ENCODE measurements at places on chromosomes 1 and 21.

DNA sequence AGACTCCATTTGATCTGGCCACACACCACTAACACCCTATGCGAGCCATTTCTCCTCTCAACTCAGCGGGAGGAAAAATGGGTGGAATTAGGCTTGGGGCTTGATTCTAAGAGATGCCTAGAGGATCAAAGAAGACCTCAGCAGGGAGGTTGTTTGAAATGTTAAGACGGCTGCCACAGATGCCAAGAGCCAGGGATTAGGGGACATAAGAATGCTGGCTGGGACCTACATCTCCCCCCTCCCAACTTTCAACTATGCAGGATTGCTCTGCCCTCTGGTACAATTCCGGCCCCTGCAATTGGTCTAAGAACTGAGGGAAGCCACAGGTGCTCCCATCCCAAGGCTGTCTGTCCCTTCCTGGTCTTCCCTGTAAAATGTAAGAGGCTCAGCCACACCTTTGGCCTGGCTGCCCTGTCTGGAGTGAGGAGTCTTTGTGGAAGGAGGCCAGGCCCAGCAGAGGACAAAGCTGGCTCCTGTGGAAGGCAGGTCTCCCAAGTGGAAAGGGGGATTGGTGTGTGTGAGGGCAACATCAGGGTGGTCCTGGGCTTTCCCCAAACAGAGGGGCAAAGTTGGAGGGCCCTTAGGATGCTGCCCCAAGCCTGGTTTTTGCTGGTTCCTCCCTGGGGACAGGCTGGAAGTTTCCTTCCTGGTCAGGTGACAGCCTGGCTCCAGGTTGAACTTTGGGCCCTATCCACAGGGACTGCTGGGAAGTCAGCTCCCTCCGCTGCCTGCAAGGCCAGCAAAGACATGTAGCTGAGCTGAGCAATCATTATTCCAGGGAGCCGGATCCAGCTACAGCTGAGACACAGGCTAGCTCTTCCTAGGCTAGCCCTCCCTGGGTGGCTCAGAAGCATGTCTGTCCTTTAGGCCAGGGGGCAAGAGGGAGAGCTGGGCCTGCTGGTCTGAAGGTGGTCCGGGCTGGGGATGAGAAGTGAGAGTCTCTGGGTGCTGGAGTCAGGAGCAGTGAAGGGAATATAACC, 34.5 kb upstream of the SYNC start:
- no peak for DNase-seq

GRCh38 chr1:42658877-42659337, 684 bp downstream of the PPIH start:
- no peak for DNase-seq

GRCh38 chr1:87167157-87167789, 161.4 kb upstream of the LMO4 start:
- DNase-seq = no peak

GRCh38 chr1:167555971-167556714, 2.6 kb upstream of the CREG1 start:
- peak; percentile 65 for DNase-seq

- peak; percentile 30 for DNase-seq
Observed at GRCh38 chr1:116373431-116374352, 648 bp downstream of the ATP1A1 start.

- no peak for DNase-seq
Observed at GRCh38 chr21:42265231-42265812, 46.4 kb downstream of the ABCG1 start.

GRCh38 chr1:237149857-237150256, 107.9 kb downstream of the RYR2 start:
- DNase-seq = no peak

GRCh38 chr21:46110499-46111192, 12.7 kb downstream of the COL6A2 start:
- DNase-seq = no peak

GRCh38 chr1:64173336-64173940, 30.0 kb upstream of the UBE2U start:
- no peak for DNase-seq

GRCh38 chr1:12636098-12636950, 7.6 kb upstream of the AADACL4 start:
- no peak for DNase-seq

GRCh38 chr1:32071758-32072621, 749 bp upstream of the TMEM39B start:
- no peak for DNase-seq

GRCh38 chr21:16535626-16536025, 805.8 kb downstream of the USP25 start:
- DNase-seq = no peak

GRCh38 chr1:87402241-87403002, 73.7 kb downstream of the LMO4 start:
- DNase-seq = no peak

DNA sequence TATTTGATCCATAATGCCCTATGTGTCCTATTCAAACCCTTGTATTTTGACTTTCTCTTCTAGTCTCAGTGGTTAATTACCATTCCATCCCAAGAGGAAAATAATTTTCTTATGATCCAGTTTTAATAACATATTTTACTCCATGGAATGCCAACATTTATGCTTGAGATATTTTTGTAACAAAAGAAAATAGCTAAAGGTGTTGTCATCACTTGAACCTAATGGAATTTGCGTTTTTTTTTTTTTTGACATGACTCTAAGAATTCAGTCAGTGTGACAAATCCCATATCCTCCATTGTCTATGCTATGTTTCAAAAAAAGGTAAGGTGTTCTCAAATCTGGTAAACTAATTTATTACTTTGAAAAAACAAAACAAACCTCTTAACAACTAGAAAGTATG, 324.1 kb upstream of the ADAMTS5 start:
- DNase-seq = no peak

DNA sequence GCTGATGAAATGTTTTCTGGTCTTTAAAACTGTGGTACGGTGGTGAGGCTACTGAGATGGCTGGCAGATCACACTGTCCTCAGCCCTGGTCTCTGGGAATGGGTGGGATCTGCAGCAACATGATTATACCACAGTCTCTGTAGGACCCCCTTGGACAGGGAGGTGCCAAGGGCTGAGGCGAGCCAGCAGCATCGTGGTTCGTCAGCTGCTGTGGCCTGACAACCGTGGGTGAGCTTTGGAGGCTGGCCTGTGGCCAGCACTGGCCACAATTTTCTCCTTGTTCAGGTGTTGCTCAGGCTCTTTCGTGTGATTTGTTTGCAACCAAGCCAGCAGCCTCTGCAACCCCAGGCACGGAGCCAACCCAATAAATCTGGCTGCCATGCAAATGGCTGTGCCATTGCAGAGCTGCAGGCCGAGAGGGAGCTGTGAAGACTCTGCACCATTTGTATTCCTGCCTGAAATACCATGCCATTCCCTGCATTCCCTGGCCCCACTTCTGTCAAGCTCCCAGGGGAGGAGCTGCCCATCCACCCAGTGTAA, 70.9 kb downstream of the PCP4 start:
- DNase-seq = no peak

- no peak for DNase-seq
Observed at GRCh38 chr1:53541263-53541625, 82.0 kb downstream of the DMRTB1 start.

- DNase-seq = no peak
Observed at GRCh38 chr1:67629370-67630075, 55.5 kb upstream of the GADD45A start.

GRCh38 chr1:162327788-162328165, 48.9 kb downstream of the SPATA46 start:
- DNase-seq = no peak

GRCh38 chr21:34728479-34728878, 59.7 kb downstream of the CLIC6 start:
- DNase-seq = no peak

DNA sequence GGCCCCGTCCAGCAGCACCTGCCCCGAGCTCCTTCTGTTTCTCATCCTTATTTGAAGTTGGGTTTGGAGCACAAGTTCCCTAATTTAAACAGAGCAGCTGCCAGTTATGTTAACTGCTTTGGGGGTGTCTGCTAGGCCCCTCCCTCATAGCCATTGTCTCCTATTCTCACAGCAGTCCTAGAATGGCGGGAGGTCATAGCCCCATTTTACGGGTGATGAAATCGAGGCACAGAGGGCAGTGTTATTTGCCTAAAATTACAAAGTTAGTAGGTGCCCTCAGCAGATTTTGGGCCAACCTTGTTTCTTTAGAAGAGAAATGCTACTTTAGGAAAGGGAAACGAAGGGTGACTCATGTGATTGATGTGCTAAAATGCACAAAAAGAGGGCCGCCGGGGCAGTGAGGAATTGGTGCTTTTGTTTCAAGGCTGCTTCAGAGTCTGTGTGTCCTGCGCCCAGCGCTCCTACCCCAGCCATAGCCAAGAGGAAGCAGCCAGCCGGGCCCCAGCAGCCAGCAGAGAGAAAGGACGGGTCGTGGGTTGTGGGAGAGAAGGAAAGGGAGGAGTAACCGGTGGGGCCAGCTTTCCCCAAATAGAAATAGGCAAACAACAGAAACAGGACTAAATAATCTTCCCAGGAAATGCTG, 13.0 kb downstream of the VANGL1 start:
- DNase-seq = no peak

DNA sequence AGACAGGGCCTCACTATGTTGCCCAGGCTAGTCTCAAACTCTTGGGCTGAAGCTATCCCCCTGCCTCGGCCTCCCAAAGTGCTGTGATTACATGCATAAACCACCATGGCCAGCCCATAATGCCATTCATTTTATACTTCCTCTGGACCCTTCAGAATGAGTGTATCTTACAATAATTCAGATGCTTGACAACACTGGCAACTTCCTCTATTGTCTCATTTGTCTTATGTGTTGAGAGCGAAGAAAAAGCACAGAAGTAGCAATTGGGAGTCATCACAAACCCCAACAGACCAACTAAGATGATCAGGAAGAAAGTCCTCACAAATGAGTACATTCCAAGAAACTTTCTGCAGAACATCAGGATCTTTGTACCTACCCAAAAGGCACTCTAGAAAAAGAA, 191.9 kb downstream of the RERE start:
- DNase-seq = no peak

GRCh38 chr1:69743146-69743545, 175.4 kb downstream of the LRRC7 start:
- DNase-seq = no peak

- no peak for DNase-seq
Observed at GRCh38 chr1:150627826-150628410, 1.5 kb downstream of the ENSA start.

GRCh38 chr1:8083739-8084484, 57.8 kb upstream of the ERRFI1 start:
- no peak for DNase-seq

GRCh38 chr1:58047265-58047858, 499.2 kb downstream of the OMA1 start:
- DNase-seq = peak; percentile 4

GRCh38 chr1:53420341-53420740, 38.9 kb upstream of the DMRTB1 start:
- DNase-seq = no peak

DNA sequence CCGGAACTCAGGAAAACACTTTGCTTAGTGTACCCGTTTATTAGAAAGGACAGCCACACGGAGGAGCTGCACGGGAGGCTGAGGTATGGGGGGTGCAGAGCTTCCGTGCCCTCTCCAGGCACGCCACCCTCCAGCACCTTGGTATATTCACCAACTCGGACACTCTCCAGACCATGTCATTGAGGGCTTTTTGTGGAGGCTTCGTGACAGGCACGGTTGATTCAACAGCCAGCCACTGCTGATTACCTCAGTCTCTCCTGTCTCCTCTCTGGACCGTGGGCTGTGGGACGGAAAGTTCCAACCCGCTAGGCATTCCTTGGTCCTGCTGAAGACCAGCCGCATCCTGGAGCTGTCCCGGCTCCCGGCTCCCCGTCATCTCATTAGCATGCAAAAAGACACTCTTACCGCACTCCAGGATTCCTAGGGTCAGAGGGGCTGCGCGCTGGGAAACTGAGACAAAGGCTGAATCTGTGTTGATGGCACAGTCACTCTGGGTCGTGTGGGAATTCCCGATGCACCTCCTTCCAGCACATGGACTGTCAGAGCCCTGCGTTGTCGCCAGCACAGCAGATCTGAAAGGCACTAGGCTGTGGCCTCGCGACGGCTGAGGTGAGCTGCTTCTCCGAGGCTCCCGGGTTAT, 65.6 kb downstream of the PRKCZ start:
- no peak for DNase-seq

- no peak for DNase-seq
Observed at GRCh38 chr1:63813829-63814277, 40.0 kb downstream of the ROR1 start.

- no peak for DNase-seq
Observed at GRCh38 chr1:1799716-1800115, 21.4 kb upstream of the NADK start.

DNA sequence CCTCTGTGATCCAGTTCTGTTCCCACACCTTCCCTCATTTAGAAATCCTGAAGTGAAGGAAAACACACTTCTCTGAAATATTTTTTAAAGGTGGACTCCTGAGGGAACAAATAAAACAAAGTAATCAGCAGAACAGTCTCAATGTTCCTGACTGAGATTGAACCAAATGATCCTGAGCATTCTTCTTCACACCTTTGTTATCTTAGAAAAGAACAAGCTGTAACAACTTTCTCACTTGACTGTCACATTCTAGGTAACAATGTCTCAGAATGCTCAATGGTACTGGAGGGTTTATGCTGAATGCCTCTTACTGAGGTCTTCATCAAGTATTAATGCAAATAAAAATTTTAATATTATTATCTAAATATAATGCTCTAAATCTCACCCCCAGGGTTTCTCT, 40.4 kb upstream of the RGS2 start:
- no peak for DNase-seq

- DNase-seq = no peak
Observed at GRCh38 chr1:77556045-77556444, 126.4 kb downstream of the ZZZ3 start.

DNA sequence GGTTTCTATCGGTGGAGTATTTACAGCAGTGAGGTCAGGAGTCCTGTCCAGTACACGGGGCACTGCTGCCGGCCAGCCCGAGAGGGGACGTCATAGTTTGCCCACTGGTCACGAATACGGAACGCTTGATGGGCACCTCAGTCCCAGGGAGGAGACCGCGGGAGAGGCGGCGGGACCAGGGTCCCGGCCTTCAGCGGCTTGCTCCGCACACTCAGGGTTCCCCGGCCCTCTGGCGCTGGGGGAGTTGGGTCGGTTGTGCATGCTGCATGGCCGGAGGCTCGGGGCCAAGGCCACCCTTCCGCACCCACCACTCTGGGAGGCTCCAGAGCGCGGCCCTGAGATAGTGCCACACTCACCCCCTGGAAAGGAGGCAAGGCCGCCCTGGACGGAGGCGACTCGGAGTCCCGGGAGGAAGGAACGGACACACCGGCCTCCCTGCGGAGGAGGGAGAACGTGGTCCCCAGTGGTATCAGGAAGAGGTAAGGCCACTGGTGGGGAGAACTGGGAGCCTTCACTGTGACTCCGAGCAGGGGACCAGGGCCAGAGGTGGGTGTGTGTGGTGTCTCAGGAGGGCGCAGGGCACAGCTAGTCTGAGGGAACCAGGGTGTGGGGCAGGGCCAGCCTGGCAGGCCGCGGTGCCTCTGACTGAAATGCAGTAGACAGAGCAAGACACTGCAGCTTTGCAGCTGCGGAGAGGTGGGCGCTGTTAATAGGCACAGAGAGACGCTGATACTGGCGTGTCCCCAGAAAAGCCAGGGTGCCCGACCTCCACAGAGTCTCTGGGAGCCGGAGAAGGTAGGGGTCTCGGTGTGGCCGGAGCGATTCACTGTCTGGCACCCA, 28.6 kb upstream of the PRSS38 start:
- no peak for DNase-seq
